ENCODE measurements at places on chromosomes 7 and 10.

- peak; percentile 31 for DNase-seq
Measured at GRCh38 chr7:102935450-102936115, 22.8 kb downstream of the LRRC17 start.

- no peak for DNase-seq
Measured at GRCh38 chr7:74598558-74598957, 59.0 kb upstream of the GTF2I start.

- DNase-seq, result no peak
Measured at GRCh38 chr7:92767437-92767836, 68.9 kb downstream of the CDK6 start.

GRCh38 chr7:150311146-150311545, 12.0 kb upstream of the LRRC61 start:
- no peak for DNase-seq

GRCh38 chr10:86413046-86413728, 46.6 kb upstream of the GRID1 start:
- peak; percentile 26 for DNase-seq

DNA sequence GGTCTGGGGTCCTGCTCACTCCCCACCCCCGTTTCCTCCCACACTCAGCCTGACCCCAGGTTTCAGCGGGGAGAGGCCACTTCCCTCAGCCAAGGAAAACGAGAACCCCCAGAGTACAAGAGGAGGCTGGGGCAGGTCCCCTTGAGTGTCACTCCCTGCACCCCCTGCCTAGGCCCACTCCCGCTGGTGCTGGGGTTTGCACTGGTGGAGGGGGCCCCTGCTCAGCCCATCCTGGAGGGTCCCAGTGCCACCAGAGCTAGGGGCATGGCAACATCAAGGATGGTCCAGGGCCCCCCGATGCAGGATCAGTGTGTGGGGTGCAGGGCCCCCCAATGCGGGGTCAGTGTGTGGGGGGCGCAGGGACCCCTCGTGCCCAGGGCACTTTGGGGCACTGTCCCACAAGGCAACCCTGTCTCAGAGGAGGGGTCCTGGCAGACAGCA, 70.5 kb upstream of the KCTD7 start:
- DNase-seq, result no peak

GRCh38 chr7:92808635-92809034, 27.7 kb downstream of the CDK6 start:
- DNase-seq, result no peak

DNA sequence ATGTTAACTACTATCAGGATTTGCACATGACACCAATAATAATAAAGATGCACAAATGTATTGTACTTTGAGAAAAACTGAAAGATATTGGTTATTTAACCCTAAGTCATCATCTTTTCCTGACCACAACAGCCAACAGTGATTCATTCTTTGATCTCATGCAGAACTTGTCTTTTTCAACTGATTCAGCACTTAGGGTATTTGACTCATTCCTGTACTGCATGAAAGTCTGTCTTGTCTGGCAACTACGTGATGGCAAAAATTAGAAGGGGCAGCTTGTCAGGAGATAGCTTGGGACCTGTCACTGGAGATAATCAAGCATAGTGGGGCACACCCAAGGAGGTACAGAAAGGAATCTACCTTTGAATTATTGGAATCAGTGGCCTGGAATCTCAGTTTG, 77.8 kb upstream of the LRRC17 start:
- DNase-seq, result no peak

DNA sequence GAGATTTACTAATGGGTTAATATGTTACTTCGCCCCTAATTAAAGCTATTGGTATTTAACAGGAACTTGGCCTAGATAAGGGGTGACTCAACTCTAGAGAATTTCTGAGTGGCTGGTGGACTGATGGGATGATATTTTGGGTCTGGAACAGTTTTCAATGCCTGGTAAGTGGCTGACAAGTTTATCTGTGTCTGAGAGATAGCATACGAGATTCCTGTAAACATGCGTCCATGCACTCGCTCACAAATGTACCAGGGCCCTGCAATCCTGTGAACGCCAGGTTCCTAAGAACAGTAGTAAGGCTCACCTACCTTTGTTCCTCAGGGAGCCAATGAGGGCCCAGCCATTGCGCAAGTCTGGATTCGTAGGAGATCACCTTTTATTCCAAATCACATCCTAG, 683.8 kb upstream of the ANKRD30A start:
- DNase-seq, result no peak

DNA sequence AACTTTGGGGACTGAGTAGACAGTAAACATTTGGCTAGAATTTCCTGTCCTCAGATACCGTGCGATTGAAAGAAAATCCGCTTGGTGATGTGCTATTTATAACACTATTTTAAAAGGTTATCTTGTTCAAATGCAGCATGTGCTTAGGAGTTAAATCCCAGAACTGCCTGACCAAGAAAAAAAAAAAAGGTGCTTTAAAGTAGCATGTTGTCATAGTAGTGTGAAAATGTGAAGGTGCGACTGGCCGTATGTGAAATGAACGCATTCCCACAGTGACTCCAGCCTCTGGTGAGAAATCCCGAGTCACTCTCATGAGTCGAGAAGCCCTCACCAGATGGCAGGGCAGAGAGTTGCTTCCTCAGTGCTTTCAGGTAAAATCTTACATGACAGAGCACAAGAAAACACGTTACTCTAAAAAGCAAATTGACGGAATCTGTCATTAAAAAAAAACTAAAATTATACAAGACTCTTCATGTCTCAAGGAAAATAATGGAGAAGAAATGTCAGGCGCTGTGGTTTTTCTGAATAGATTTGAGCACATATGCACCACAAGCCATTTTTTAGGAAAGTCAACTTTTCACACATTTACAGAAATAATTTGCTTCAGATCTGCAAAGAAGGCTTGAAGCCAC, 18.4 kb upstream of the KLF6 start:
- DNase-seq, result no peak

Data from GF-D8 (cell line).